ENCODE measurements at places on chromosomes 7 and 10. TPM values are rescaled to one million over a fixed set of nuclear protein-coding genes. Genes with fewer than 3 reads are reported as not detected.

GRCh38 chr7:157276091-157276561, 60.7 kb upstream of the DNAJB6 start:
- DNase-seq: no peak

- DNase-seq: no peak
Measured at GRCh38 chr7:151139071-151139790, 28.3 kb downstream of the GBX1 start.

- DNase-seq: no peak
Measured at GRCh38 chr7:129045682-129046081, 9.2 kb downstream of the TNPO3 start.

Gene SLIT1
- 5.9 TPM for total RNA-seq

- DNase-seq: no peak
Measured at GRCh38 chr7:103810112-103810744, 179.2 kb downstream of the RELN start.

- no peak for DNase-seq
Measured at GRCh38 chr10:119362122-119362521, 154.8 kb downstream of the GRK5 start.

Measured in thymus (tissue), 14 donors.